ENCODE measurements at places on chromosomes 4 and X.
A peak's percentile ranks its signal among the peaks of the same experiment; 100 is the strongest.

DNA sequence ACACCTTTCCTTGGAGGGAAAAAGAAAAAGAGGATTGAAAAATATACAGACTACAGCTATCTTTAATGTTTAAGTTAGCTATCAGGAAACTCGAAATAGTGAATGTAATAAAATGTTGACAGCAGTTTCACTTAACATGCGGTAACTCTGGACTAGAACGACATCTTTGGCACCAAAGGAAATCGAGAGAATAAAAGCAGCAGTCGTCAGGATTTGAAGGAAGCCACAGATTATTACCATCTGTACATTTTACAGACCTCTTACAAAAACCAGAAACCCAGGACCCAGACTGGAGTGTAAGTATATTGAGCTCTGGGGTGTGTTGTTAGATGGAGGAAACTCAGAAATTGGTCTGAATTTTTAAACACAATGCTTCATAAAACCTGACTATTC lies 51.6 kb upstream of the STOX2 start:
- DNase-seq, result no peak

- DNase-seq, result no peak
Measured at GRCh38 chrX:21756785-21757529, 959 bp downstream of the SMPX start.

- DNase-seq, result no peak
Measured at GRCh38 chr4:82954212-82954611, 53.7 kb downstream of the THAP9 start.

DNA sequence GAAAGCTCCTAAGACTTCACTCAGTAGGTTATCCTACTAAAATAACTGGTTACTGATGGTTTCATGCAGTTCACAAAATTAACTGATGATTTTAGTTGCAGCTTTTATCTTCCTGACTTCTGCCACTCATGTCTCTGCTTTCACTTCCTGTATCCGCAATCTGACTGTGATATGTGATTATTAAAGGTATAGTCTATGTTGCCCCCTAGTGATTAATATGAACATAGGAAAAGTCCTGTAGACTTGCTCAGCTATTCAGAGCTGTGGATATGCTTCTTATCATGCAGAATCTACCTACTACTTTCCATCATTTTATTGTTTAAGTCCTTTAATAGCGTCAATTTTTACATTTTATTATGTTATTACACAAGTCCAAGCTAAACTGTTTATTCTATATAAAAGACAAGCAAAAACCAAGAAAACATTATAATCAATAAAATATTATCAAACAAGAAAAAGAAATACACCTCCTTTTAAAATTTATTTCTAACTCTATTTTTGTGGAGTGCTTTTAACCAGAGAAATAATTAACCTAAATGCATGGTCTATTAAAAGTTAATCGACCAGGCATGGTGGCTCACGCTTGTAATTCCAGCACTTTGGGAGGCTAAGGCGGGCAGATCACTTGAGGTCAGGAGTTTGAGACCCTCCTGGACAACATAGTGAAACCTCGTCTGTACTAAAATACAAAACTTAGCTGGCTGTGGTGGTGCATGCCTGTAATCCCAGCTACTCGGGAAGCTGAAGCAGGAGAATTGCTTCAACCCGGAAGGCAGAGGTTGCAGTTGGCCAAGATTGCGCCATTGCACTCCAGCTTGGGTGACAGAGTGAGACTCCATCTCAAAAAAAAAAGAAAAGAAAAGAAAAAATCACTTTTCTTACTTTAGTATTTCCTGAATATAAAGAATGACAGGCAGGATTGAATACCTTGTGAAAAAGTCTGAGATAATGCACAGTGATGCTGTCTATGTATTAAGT lies 40.4 kb upstream of the TLR2 start:
- peak; percentile 81 for DNase-seq

- no peak for DNase-seq
Measured at GRCh38 chrX:39309018-39309635, 507.9 kb downstream of the MID1IP1 start.

DNA sequence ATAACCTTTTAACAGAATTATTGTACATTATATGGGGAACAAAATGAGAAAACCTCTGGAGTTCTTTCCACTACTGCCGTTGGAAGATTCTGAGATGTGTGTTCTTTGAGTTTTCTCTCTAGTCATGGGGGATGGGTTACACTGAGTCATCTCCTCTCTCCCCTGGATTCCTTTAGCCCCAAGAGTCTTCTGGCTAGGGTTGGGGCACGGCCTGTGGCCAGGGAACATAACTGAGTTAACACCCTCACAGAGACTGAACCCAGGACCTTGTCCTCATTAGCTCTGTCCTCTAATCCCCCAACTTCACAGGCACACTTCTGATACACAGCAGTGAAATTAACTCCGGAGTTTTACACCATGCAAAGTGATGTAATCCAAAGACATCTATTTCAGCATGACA lies 142.3 kb upstream of the F9 start:
- DNase-seq, result no peak

GRCh38 chr4:147334478-147334877 lies 146.4 kb upstream of the EDNRA start:
- peak; percentile 16 for DNase-seq

DNA sequence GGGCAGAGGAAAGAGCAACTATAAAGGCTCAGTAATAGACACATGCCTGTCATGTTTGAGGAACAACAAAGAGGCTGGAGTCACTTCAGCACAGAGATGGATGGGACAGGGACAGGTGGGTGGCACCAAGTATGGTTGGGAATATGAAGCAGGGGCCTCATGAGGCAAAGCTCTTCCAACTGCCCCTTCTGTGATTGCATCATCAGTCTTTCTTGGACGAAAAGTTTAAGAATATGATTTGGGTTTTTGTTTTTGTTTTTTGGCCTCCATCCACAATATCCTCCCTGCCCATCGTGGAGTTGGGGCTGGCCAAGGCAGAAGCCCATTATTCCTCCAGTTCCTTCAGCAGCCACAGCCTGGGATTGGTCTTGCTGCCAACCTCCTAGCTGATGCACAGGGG lies 34.4 kb downstream of the SAGE1 start:
- DNase-seq, result no peak

GRCh38 chr4:108941904-108942430 lies 179.1 kb upstream of the ETNPPL start:
- no peak for DNase-seq
